ENCODE measurements at places on chromosomes 7 and 10.

GRCh38 chr10:22481687-22482539, 136.6 kb downstream of the SPAG6 start:
- DNase-seq, result no peak

DNA sequence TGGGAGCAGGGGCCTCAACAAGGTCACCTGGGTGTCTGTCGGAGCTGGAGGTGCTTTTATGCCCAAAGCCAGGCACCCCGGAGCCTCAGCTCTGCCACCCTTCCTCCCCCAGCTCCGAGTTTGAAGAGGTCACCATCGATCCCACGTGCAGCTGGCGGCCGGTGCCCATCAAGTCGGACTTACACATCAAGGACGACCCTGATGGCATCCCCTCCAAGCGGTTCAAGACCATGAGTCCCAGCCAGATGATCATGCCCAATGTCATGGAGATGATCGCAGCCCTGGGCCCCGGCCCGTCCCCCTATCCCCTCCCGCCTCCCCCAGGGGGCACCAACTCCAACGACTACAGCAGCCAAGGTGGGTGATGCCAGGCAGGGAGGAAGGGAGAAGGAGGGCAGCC, 41.3 kb upstream of the PPIF start:
- no peak for DNase-seq

GRCh38 chr10:125057158-125058001, 103.0 kb downstream of the CTBP2 start:
- DNase-seq, result no peak

DNA sequence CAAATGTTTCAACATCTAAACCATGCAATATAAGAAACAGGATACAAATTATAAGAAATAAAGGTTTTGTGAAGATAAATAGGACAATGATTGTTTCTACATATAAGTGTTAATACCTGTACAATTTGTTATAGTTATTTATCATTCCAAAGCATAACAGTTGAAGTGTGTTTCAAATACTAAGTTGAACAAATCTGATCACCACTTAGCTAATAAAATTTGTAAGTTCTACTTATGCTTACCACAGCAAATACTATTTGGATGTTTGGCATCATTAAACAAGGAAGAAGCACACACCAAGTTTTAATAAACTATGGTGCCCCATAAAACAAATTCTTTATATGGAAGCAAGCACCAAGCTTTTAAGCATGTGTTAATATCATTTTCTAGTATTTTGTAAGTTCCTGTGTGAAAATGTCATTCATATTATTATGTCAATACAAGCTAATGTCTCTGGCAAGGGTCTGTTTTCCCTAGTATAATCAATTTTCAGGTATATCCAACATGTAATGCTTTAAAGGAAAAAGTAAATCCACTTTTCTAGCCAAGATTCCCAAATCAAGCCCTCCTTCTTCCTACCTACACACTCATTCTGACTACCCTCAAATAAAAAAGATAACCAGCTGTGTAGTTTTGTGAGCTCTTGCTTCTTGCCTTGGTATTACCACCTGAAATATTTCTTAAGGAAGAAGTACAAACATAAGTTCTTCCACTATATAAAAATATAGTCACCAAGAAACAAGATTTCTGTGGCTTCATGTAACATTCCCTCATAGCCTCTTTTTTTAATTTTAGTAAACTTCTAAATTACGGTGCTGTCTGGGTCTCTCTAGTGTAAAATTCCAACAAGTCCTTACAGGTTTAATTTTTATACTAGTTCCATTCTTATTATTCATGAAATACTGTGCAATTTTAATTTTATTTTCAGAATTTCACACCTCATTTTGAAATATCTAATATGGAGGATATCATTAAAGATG, 9.2 kb downstream of the SKAP2 start:
- DNase-seq, result no peak

- DNase-seq, result no peak
These were observed 1005.6 kb downstream of the LRMDA start for GRCh38 chr10:76436981-76437380.

- no peak for DNase-seq
These were observed 162.2 kb downstream of the C1GALT1 start for GRCh38 chr7:7344583-7344982.

- no peak for DNase-seq
These were observed 20.3 kb downstream of the YWHAG start for GRCh38 chr7:76338298-76339084.

DNA sequence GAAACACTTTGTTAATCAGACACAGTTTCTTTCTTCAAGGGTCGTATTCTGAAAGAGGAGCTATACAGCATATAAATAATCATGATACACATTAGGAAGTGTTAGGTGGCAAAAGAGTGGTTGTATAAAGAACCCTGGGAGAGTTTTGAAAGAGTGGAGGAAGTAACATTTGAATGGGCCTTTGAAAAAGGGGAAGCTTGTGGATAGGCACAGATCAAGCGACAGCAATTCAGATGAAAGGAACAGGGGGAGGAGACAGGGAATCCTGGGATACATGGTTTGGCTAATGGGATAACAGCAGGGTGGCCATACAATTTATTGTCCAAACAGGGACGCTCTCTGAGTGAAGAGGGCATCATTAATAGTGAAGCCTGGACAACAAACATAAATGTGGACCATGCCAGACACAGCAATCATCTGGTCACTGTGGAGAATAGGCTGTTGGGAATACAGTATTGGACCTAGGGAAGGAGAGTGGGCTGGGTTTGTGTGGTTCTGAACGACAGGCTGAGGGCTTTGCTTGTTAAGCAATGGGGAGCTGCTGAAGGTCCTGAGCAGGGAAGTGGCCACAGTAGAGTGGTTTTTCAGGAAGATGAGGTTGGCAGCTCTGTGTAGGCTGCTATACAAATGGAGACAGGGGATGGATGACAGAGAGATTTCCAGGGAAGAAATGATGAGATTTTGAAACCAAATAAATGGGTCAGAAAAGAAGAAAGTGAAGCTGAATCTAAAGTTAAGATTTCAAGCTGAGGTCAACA, 75.9 kb downstream of the ICA1 start:
- DNase-seq, result no peak

DNA sequence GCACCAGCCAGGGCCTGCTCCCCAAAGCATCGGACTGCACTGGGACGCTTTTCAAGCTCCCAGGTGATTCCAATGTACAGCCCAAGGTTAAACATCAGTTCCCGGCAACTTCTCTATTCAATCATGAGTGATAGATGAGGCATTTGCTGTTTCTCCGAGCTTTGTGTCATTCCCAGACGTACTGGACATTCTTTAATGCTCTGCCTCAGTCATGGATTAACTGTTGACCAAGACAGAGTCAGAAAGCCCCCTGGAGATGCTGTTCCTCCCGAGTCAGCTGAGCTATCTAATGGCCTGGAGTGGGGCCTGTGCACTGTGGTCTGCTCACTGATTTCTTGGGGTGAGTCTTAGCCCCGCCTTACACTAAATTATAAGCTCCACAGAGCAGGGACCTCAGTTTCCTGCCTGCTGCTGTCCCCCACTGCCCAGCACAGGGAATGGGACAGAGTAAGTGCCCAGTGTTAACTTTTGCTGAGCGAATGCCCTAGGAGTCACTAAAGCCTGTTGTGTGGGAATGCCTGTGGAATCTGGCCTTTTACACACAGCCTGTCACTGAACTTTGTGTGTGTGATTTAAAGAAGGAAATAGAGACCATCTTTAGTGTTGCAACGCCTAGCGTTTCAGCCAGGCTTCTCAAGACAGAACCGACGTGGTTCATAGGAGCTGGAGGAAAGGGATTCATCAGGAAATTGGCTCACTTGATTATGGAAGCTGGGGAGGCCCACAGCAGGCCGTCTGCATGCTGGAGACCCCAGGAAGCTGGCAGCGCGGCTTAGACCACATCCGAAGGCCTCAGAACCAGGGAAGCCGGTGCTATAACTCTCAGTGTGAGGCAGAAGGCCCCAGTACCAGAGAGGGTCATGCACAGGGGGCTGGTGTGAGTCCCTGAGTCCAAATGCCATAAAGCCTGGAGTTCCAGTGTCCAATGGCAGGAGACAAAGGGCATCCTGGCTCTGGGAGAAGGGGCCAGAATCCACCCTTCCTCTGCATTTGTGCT, 29.3 kb upstream of the RNF32 start:
- no peak for DNase-seq

DNA sequence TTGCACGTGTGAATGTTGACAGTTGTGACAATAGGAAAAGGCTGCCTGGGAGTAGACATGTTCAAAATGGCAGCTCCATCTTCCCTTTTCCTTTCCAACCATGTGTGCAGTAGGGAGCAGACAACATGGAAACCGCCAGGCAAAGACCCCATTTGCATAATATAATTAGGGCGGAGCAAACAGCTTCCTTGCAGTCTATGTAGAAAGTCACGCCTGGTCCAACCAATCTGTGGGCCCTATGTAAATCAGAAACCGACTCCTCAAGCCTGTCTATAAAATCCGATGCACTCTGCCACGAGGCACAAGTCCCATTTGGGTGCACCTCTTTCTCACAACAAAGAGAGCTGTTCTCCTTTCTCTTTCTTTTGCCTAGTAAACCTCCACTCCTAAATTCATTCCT, 19.6 kb downstream of the NEBL start:
- DNase-seq, result no peak

- DNase-seq, result no peak
These were observed 14.7 kb upstream of the LRRN3 start for GRCh38 chr7:111076205-111076604.

GRCh38 chr10:113232928-113233511, 283.0 kb downstream of the TCF7L2 start:
- no peak for DNase-seq

DNA sequence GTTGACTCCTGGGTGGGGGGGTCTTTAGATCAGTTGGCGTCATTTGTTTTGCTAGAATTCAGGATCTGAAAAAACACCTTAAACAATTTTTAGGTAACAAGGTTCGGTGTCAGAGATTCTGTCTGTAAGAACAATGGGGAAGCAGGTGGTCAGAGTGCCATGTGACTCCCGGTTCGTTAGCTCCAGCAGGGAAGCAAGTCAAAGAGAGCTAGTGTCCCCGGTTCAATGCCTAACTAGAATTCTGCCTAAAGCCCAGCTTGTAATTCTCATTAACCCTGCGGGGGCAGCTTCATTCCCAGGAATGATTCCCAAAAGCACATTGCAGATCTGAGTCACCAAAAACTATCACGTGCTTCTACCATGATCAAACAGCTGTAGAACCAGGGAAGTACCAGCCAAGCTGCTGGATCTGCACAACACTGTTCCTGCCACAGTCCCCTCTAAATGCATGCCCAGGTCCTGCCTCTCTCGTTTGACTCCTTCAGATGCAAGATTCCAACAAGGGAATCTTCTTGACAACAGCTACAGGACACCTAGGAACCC, 664.3 kb upstream of the CELF2 start:
- DNase-seq, result no peak
